Epithelial cell of alveolus of lung (primary cell): ENCODE measurements at places on chromosomes 4 and X. TPM values are rescaled to one million over a fixed set of nuclear protein-coding genes. Genes with fewer than 3 reads are reported as not detected.

Gene CTAG2
- total RNA-seq: not detected in 2 replicates

Gene MSX1
- 1.2 and 2.2 TPM in 2 replicates for total RNA-seq

Gene SPP1
- total RNA-seq: 0.78 TPM in 1 of 2 replicates, not detected in the other

Gene RHOXF2B
- total RNA-seq: not detected in 2 replicates

Gene IL21
- total RNA-seq: not detected in 2 replicates
